ENCODE measurements at places on chromosomes 13 and 19.

DNA sequence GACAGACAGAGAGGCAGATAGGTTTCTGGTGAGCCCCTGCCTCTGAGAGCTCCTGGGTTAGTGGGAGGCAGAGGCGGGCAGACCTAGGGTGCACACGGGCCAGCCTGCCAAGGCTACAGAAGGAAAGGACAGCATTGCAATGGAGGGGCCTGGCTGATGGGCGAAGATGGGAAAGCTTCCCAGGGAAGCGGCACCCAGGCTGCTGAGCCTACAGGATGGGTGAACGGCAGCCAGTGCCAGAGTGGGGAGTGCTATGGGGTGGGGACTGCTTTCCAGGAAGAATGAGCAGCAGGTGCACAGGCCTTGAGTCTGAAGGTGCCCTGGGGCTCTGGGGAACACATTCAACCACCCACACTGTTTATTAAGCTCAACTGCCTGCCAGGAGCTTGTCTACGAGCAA lies 702 bp upstream of the MAG start:
- no peak for DNase-seq

GRCh38 chr13:33678906-33679657 lies 138.9 kb upstream of the RFC3 start:
- DNase-seq, result peak; percentile 12

DNA sequence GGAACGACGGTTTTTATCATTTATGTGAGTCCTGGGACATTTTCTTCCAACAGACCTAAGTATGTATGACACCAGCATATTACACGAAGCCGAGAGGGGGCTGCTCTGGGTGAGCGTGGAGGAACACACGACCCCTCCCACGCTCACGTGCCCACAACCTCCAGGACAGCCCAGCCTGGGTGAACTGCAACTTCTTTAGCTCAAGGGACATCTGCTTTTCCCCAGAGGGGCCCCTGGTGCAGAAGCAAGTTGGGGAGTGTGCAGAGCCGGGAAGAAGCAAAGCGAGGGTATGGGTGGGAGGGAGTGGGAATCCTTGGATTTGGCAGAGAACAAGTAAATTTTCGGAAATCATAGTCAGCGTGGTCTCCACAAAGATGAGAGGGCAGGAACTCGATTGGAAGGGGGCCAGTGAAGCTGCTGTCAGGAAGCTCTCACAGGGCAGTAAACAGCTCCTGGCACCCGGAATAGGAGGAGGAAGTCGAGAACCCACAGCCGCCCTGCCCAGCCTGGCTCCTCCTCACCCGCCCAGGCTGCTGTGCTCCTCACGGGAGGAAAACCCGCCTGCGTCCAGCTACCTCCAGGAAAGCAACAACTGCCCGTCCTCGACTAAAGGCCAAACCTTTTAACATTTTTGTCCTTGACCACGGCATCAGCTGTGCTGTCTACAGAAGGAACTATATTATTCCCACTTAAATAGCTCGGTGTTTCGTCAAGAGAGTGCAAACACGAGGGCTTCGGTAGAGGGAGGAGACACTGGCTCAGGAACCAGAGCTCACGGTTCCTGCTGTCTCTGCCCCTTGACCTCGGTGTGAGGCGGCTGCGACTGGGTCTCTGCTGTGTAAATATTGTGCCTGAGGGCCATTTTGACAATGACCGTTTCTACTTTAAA lies 17.2 kb upstream of the CFAP97D2 start:
- DNase-seq, result peak; percentile 43

DNA sequence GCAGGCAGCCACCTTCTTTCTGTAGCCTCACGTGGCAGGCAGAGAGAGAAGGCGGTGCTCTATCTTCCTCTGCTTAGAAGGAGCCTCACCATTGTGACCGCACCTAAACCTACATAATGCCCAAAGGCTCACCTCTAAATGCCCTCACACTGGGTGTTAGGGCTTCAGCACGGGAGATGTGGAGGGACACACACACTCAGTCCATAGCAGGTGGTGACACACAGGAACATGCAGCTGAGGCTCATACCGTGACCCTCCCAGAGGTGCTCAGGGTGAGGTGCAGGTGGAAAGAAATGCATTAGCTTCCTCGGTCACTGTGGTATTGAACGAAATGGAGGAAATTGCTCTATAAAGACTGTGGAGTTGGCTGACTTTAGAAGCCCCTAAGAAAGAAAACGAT lies 37.7 kb upstream of the TUBGCP3 start:
- no peak for DNase-seq

- DNase-seq, result no peak
These were observed 73.3 kb downstream of the OLFM4 start for GRCh38 chr13:53101883-53102282.

- no peak for DNase-seq
These were observed 41.1 kb downstream of the GPR12 start for GRCh38 chr13:26719356-26719945.

- peak; percentile 55 for DNase-seq
These were observed 477 bp downstream of the LNX2 start for GRCh38 chr13:27619728-27620376.

DNA sequence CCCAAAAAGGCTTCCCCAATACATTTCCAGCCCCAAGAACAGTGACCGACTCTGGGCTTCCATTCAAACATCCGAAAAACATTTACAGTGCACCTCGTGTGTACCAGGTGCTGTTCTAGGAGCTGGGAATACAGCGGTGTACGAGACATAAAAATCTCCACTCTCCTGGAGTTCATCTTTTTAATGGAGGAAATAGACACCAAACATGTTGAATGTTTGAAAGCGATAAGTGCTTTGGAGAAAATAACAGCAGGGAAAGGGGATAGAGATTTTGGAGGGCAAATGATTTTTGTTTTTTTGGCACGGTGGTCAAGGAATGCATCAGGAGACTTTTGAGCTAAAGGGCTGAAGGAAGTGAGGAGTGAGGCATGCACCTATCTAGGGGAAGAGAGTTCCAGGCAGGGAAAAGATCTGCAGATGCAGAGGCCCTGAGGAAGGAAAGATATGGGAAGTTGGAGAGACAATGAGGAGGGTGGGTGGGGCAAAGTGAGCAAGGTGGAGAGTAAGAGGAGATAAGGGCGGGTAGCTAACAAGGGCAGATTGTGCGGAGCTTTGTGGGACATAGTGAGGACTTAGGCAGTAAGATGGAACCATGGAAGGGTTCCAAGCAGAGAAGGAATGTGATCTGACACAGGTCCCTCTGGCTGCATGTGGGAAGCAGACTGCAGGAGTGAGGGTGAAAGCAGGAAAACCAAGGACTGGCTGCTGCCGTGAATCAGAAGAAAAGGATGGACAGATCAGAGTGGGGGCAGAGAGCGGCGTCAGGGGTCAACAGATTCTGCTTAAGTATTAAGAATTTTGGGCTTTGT lies 703 bp upstream of the FBL start:
- peak; percentile 30 for DNase-seq

DNA sequence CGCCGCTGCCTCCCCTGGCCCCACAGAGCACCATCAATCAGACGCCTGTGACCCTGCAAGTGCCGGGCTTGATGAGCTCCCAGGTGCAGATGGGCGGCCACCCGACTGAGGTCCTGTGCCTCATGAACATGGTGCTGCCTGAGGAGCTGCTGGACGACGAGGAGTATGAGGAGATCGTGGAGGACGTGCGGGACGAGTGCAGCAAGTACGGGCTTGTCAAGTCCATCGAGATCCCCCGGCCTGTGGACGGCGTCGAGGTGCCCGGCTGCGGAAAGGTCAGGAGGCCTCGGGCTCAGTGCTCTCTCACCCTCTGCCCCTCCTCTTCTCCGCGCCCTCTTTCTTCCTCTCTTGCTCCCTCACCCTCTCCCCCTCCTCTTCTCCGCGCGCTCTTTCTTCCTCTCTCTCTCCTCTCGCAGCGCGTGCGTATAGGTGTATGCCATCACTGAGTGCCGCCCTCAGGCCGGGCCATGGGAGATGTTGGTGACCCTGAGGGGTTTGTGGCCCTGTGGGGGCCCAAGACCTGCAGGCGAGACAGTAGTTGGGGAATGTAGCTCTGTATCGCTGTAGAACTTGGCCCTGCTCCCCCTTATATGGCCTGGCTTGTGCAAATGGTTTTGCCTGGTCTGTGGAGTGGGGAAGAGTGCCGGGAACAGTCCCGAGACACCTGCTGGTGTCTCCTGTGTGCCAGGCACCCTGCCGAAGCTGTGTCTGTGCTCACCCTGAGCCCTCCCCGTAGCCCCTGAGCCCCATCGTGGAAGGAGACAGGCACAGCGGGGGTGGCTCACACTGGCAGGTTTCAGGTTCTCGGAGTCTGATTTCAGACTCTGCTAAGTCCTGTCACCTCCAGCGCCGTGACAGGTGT lies 5.4 kb upstream of the EPN1 start:
- DNase-seq, result no peak

DNA sequence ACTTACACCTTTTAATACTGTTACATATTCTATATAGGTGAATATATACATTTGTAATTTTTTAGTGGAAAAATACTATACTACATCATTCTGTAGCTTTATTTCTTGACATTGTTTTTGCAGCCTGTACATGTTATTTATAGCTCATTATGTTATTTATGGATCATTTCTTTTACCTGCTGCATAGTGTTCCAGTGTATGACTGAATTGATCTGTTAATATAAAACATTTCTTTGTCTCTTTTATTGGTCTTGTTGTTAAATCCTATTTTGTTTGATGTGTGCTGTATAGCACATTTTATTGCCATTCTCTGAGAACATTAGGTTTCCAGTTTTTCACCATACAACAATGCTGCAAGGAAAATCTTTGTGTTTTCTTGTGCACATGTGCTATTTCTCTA lies 2.4 kb downstream of the SETDB2 start:
- DNase-seq, result no peak

DNA sequence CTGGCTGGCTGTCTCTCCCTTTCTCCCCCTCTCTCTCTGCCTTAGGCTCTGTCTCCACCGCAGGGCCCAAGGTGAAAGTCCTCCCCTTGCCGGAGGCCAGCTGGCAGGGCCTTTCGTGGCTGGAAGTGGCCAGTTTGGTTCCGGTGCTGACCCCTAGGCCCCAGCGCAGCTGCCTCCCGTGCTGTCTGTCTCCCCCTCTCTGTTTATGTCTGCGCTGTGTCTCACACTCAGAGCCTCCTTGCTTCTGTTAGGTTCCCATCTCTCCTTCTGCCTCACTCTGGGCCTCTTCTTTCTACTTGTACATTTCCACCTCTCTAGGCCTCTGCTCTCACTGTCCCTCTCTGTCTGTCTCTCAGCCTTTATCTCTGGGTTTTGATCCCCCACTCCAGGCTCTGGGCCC lies 13.1 kb downstream of the CCDC97 start:
- DNase-seq, result peak; percentile 67
